ENCODE measurements at places on chromosomes 3 and 15.
A peak's percentile ranks its signal among the peaks of the same experiment; 100 is the strongest.

- DNase-seq: no peak
Measured at GRCh38 chr3:5123937-5124336, 1.8 kb downstream of the ARL8B start.

DNA sequence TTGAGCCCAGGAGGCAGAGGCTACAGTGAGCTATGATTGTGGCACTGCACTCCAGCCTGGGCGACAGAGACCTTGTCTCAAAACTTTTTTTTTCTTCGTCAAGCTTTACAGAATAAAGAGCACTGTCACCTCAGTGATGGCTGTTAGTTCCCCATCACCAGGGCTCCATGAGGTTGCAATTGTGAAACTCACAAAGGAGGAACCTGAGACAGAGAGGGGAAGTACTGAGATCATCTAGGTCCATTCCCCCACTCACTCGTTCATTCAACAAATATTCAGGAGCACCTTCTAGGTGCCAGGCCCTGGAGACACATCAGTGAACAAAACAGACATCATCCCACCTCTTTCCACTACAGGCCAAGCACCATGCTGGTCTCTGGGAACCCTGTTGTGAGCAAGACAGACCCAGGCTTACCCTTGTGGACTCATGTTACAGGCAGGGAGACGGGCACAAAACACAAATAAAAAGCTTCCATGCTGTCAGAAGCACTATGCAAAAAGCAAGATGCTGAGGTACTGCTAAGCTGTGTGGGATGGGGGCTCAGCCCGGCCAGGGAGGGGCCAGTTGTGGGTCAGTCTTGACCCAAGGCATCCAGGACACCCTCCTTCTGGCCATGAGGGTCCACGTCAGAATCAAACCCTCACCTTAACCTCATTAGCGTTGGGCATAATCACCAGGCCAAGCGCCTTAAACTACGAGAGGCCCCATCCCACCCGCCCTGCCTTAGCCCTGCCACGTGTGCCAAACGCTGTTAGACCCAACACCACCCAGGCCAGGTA is 2.1 kb upstream of the RHO start:
- peak; percentile 30 for DNase-seq

DNA sequence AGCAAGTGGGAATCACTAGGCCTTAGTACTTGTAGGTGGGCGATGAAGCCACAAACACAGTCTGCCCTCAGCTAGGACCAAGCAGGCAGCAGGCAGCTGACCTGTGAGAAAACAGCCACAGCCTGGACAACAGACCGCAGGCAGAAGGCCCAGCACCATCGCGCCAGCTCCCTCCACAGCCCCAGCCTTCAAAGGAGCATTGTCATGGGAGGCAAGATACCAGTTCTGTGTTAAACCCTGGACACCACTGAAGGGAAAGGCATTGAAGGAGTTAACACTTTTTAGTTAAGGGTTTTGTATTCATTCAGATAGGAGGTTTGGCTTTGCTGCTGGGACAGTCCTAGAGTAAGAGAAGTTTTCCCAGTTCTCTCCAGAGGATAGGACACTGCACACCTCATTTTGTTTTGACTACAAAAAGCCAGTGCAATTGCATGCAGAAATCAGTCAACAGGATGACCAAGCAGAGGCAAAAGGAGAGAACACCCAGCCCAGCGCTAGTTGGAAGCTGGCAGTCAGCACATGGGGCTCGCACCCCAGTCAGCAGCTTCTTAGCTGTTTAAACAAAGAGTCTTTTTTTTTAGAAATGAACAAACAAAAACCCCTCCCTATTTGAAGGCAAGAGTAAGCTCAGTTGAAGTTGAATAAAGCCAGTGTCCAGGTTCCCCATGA is 286.1 kb upstream of the TPM1 start:
- no peak for DNase-seq

DNA sequence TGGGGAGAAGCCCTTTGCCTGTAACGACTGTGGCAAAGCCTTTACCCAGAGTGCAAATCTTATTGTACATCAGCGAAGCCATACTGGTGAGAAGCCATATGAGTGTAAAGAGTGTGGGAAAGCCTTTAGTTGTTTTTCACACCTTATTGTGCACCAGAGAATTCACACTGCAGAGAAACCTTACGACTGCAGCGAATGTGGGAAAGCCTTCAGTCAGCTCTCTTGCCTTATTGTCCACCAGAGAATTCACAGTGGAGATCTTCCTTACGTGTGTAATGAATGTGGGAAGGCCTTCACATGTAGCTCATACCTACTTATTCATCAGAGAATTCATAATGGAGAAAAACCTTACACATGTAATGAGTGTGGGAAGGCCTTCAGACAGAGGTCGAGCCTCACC is 10.9 kb downstream of the ZNF35 start:
- DNase-seq: no peak

DNA sequence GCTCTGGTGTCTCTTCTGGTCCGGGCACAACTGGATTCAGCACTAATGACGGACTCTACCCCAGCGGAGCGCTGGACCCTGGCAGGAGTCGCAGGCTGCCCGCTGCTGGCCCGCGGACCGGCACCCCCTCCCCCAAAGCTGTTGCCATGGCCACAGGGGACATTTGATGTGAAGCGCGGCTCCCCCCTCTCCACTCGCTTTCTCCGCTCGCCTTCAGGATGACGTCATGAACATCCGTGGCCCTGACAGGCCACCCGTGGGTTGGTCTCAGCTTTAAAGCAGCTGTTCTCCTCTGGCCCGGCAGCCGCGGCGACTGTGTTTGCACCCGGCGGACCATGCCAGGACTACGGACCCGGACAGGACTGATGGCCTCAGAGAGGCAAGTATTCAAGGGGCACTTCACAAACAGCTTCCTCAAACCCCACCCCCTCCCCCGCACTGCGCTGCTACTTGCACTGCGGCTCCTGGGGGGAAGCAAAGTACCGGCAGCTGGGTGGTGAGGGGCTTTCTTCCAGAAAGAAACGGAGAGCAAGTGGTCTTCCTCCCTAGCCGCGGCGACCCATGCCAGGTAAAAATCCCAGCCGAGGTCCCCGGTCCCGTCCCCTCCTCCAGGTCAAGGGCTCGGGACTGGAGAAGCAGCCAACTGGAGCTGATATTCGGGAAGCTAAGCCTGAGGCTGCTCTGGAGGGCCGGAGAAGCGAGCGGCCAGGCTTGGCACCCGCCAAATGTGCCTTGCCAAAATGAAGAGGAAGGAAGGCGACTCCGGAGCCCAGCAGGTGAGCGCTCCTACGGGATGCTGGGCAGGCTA is 16.6 kb upstream of the AEN start:
- no peak for DNase-seq

GRCh38 chr3:187763850-187764648 is 18.8 kb upstream of the BCL6 start:
- DNase-seq: no peak

GRCh38 chr3:120407508-120408287 is 43.1 kb downstream of the FSTL1 start:
- no peak for DNase-seq
